NCI-H510A treated with DMSO at 0.1 percent for 48 hours (cell line): ENCODE measurements at places on chromosomes 12 and 14.

DNA sequence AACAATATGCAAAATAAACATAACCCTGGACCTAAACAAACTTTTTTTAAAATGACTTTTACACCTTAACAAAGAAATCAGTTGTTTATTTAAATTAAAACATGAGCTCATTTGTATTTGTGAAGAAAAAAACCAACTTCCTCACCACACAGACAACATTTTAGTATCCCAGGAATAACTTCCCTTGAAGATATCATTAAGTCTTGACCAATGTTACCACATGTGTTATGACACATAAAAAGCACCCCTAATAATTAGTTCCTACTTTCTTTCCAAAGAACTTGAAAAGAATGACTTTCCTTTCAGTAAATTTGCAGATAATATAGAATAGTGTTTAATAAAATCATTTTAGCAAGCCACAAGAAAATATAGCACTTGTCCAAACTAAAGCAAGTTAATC lies 42.4 kb downstream of the DUSP16 start:
- no peak for DNase-seq

DNA sequence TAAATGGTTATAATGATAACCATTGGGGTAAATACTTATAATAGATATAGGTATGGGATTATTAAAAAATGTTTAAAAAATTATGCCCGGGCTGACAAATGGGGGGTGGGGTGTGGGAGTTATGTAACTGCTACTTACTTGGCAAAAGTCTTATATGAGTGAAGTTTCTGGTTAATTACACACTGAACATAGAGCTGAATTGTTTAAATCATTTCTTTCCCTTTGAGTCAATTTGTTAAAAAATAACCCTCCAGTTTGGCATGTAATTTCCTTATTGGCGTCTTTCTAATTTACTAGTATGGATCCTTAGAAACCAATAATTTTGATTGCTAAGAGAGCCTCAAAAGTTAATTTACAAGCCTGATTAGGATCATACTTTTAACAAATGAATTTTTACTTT lies 16.7 kb downstream of the PAH start:
- no peak for DNase-seq

DNA sequence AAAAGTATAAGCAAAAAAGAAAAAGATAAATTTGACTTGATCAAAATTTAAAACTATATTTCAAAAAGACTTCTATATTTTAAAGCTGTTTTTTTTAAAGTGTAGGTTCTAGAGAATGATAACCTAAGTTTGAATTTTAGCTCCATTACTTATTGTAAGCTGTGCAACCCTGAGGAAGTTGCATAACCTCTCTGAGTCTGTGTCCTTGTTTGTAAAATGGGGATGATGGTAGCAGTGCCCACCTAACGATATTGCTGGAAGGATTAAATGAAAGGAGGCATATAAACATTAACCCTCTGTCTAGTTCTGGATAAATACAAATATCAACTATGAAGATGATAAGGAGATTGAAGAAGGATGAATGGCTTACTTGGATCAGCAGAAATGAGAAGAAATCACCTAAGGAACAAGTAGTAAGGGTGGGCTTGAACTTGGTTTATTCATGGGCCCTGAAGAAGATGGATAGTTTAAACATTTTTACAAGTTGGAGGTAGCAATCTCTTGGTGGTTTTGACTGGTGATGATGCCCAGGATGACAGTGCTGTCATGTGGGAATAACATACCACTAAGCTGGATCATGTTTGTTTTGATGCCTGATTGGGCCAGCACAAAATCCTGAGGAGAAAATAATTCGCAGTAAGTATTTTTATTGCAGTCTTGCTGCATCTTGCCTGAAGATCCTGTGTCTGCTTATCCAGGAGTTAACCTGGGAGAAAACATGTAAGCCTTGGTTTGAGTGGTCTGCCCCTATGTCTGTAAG lies 35.0 kb downstream of the TXNRD1 start:
- DNase-seq = no peak

GRCh38 chr12:114163771-114164170 lies 197.6 kb upstream of the RBM19 start:
- DNase-seq = no peak

DNA sequence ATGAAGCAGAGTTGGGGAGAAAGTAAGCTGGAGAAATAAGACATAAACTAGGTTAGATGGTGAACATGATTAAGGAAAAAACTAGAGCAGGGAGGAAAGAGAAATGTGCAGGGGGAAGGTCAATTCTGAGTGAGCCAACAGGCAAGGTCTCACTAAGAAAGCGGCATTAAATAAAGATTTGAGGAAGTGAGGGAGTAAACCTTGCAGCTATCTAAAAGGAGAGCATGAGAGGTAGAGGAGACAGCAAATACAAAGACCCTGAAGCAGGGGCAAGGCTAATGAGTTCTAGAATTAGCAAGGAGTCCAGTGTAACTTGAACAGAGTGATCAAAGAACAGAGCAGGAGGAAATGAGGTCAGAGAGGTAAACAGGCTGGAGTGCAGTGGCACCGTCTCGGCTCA lies 4.4 kb upstream of the SOCS2 start:
- DNase-seq = no peak

- DNase-seq = no peak
Measured at GRCh38 chr14:35855876-35856481, 29.8 kb downstream of the BRMS1L start.

GRCh38 chr14:50320283-50320682 lies 8.2 kb downstream of the DMAC2L start:
- DNase-seq = no peak

DNA sequence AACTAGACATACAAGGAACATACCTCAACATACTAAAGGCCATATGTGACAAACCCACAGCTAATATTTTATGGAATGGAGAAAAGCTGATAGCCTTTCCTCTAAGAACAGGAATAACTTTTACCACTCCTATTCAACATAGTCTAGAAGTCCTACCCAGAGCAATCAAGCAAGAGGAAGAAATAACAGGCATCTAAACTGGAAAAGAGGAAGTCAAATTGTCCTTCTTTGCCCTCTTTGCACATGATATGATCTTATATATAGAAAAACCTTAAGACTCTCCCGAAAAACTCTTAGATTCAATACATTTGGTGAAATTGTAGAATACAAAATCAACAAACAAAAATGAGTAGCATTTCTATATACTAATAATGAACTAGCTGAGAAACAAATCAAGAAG lies 110.0 kb downstream of the ATP23 start:
- DNase-seq = no peak

GRCh38 chr14:33510991-33511390 lies 439.9 kb downstream of the EGLN3 start:
- no peak for DNase-seq
